ENCODE measurements at places on chromosomes 11 and 22.

DNA sequence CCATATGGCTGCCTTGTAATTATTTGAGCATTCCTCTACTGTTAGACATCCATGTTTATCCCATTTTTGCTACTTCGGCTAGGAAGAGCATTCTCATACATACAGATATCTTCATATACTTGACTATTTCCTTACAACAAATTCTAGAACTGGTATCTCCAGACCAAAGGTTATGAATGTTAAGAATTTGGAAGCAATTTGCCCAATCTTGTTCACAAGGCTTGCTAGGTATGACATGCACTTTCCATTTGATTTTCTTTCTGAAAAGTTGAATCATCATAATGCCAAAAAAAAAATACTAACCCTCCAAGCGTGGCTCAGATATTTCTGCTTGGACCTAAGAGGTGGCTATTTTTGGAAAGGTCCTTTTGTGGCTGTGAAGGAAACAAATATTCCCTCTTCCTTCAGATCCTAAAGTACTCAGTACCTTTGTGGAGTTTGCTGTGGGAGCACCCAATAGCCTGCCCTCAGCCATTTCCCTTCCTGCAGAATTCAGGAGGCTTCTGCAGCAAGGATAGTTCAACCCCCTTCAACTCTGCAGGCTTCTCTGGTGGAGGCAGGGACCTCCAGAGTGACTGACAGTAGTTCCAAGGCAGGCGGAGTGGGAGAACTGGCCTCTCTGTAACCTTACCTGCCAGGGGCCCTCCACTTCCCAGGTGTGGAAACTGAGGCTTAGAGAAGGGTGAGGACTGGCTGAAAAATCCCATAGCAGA, 22.0 kb upstream of the CPT1A start:
- DNase-seq, result no peak

- DNase-seq, result no peak
These were observed 51.7 kb downstream of the PITPNB start for GRCh38 chr22:27867085-27867952.

- no peak for DNase-seq
These were observed 15.4 kb downstream of the MS4A13 start for GRCh38 chr11:60530454-60531100.

DNA sequence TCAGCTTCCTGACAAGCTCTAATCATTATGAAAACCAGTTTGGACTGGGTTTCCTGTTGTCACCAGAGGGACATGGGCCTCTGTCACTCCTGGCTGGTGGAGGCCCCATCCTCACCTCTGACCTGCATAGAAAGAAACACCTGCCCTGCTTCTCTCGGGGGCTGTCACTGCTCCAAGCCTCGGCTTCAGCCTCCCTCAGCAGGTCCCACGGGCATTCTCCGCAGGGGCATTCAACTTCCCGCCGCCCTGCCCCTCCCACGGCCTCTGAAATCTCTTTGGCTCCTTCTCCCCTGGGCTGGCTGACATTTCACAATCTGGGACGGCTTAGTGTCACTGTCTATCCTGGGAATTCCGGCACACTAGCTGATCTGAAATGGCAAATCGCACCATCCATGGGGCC, 257.9 kb downstream of the CTTN start:
- DNase-seq, result no peak

- DNase-seq, result no peak
These were observed 35.3 kb upstream of the KIRREL3 start for GRCh38 chr11:127035824-127036223.

GRCh38 chr11:47918370-47918690, 62.0 kb upstream of the PTPRJ start:
- DNase-seq, result no peak

DNA sequence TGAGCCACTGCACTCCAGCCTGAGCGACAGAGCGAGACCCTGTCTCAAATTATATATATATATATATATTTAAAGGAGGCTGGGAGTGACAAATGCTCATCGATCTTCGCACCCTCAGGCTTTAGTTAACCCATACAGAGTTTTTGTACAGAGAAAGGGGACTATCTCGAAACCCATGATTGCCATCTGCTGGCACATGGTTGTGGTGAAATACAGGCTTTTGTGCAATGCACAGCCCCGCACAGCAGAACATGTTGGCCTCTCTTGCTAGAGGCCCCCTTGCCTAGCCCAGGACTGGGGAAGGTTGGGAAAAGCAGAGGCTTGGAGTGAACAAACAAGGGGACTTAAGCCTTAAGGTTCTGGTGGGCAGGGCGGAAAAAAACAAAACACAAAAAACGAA, 3.6 kb downstream of the MYBPC3 start:
- DNase-seq, result no peak

- DNase-seq, result no peak
These were observed 35.3 kb downstream of the EHF start for GRCh38 chr11:34656062-34656720.

DNA sequence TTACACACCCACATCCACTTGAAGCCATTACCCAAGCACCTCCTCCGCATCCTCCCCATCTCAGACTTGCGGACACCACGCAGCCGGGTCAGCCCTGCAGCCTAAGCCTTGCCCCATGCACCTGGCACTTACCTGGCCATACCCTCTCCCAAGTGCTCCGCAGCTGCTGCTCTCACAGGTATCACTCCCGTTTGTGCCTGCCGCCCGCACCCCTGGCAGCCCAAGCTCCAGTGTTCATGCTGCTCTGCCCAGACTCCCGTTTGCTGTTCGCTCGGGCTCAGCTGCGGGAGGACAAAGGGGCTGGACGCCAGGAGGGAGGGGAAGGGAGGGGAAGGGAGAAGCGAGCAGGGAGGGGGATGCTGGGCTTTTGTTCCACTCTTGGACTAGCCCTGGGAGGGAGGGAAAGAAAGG, at the start of gene KLHL35:
Gene KLHL35, minus strand, starts transcription at position 293 of the 411 bp plus-strand sequence. CDS start 2,574 bp downstream, outside the sequence.
- no peak for DNase-seq

DNA sequence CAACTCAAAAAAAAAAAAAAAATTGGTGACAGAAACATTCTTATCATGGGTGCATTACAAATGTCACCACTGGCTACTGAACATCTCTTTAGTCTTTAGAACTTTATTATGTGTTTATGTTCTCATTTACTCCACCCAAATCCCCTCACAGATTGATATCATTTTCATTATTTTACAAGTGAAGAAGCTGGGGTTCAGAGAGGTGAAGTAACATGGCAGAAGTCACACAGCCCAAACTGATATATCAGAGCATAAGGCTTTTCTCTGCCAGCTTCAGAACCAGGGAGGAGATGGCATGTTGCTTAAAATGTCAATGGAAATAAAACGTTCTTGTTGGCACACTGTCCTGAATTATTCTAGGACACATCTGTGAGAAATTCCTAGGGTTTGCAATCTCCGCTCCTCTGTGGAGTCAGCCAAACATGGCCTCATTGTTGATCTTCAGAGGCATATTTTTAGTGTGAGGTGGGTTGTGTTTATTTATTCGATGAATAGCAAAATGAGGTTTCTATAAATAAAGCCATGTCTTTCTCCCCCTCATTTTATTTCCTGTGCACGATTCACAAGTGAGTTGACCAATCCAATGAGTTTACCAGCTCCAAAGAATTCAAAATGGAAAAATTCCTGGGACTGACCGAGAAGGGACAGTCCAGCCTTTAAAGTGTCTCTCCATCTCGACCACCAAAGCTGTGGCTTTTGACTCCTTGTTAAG, 72.9 kb upstream of the ANO1 start:
- no peak for DNase-seq

- peak; percentile 51 for DNase-seq
These were observed 5.3 kb downstream of the OSBP start for GRCh38 chr11:59610289-59610688.

- DNase-seq, result no peak
These were observed 260.8 kb downstream of the LARGE1 start for GRCh38 chr22:33659448-33659847.

DNA sequence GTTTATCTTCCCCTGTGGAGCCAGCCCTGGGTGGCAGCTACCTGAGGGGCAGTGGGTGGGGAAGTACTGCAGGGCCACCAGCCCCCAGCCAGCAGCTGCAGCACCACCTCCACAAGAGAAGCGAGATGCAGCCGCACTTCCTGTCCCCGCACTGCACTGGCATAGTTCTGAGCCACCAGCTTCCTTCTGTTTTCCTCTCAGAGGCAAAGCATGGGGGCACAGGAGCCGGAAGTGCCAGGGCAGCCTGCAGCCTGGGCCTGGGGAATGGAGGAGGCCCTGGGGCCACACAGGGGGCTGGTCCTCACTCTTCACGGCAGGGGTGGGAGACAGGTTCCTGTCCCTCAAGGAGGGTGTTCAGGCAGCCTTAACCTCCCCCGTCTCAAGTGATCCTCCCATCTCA, 11.9 kb upstream of the SH3BP1 start:
- no peak for DNase-seq

DNA sequence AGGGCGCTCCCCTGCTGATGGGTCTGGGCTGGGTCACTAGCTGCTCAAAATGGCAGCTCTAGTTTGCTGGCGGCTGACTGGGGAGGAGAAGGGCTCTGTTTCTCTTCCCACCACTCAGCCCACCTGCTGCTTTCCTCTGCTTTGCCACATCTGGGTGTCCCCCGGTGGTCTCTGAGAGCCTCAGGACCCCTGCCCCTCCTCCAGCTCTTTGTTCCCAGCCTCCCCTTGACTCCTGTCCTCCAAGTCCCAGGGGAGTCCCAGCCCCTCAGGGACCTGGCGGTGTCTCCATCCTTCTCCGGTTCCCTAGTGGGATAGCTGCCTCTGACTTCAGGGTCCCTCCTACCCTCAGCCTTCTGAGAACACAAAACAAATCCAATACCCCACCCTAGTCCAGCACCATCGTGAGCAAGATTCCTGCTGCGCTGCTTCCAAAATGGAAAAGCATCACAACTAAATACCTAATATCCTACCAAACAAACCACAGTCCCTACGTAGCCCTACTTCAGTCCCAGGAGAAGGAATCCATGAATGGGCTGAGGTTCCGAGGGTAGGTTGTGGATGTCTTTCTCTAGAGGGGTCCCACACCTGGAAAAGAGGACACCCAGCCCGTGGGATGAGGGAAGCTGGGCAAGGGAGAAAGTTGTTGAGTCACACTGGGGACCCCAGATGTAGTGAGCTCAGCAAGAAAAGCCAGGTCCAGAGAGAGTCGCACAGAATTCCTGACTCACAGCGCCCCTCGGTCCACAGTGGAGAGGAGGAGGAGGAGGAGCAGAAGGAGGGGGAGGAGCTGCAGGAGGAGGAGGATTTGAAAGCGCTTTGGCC, 45.0 kb upstream of the NNMT start:
- DNase-seq, result no peak

DNA sequence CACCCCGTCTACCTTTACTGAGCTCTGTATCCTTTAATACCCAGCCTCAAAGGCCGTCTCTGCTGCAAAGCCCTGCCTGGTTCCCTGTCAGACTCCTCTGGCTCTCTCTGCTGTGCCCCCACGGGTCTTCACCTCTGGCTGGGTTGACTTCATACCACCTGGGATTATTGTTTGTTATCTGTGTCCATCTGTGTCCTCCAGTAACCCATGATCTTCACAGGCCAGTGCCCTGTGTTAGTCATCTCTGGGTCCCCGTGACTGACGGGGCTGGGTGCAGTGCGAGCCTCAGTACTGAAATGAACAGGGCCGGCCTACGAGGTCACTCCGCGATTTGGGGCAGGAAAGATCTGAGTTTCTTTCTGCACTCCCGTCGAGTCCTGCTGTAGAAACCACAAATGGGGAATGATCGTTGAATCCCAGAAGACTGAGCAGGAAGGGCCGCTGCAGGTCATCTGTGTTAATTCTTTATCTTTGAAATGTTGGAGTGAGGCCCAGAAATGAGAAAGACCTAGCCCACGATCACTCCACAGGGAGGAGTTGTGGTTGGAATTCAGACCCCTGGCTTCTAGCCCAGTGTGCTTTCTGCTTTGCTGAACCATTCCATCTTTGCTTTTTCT, 12.3 kb upstream of the TUB start:
- DNase-seq, result no peak

DNA sequence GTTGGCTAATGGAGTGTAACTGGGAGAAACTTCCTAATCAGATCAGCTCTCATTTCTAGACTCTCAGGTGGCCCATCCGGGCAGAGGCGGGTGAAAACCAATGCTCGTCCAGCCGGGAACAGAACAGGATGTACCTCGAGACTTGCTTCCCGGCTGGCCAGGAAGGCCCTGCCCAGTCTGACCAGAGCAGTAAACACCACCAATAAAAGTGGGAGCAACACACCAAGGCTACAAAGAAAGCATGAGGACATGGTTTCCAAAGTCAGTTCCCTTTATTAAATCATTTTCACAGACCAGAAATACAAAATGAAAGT, 940 bp upstream of the TNKS1BP1 start:
- no peak for DNase-seq

DNA sequence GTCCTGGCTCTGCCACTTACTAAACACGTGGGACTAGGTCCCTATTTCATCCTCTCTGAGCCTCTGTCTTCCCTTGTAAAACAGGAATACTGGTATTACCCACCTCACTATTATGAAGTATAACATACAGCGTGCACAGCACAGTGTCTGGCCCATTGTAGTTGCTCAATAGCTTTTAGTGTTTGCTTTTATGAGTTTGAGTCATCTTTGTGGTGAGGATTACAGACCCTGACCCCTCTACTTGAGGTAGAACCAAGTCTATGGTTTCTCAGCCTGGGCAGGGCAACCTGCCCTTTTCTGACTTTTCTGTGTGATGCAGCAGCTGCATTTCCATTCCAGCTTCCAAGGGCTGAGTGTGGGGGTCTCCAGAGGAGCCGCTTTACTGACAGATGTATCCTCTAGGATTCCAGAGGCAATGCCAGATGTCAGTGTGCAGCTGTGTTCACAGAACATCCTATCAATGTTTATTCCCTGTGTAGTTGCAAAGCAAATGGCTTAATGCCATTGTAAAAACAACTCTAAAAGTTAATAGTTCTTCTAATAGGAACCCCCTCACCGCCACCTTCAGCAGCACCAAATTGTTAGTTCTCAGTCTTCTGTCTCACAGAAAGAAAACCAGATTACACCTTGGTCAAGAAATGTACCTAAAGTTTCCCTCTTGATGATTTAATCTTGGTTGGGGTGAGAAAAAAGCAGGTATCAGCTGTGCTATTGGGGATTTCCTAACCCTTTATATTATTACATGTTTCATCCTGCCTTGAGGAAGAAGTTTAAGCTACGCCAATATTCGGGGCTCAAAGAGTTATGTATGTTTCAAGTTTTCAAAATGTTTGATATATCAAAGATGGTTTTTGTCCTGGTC, 16.8 kb downstream of the PRR5L start:
- no peak for DNase-seq

- peak; percentile 63 for DNase-seq
These were observed 78.5 kb downstream of the TRAF6 start for GRCh38 chr11:36431429-36432092.

DNA sequence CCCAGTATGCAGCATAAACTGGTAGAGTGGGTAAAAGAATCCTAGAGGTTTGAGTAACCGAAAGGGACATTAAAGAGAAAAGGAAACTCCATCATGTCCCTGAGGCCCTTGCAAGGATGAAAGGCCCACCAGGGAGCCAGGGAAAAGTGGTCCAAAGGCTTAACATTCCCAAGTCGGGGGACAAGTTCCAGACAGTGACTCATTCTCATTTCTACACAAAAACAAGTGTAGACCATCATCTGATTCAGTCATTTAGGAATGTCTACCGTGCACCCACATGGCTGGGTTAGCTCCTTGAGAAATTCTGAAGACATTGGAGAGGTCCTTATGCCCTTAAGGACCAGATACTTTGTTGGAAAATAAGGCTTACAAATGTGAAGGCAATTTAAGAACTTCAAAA, 4.8 kb upstream of the NOX4 start:
- no peak for DNase-seq

- no peak for DNase-seq
These were observed 223.2 kb downstream of the BLID start for GRCh38 chr11:121892863-121893262.

- no peak for DNase-seq
These were observed 11.2 kb upstream of the CTSD start for GRCh38 chr11:1774886-1775285.

- DNase-seq, result no peak
These were observed 24.8 kb upstream of the SWAP70 start for GRCh38 chr11:9639099-9639498.

GRCh38 chr11:24543771-24544170, 46.9 kb downstream of the LUZP2 start:
- no peak for DNase-seq

Data from stimulated activated CD4-positive, alpha-beta T cell treated with anti-CD3 and anti-CD28 coated beads, Interleukin-1b, Interleukin-23, amount 100 ng/mL, for 48 hours (primary cell).